ENCODE measurements at places on chromosomes 7 and 10.

GRCh38 chr10:116829711-116830110 lies 19.6 kb upstream of the ENO4 start:
- DNase-seq: no peak

DNA sequence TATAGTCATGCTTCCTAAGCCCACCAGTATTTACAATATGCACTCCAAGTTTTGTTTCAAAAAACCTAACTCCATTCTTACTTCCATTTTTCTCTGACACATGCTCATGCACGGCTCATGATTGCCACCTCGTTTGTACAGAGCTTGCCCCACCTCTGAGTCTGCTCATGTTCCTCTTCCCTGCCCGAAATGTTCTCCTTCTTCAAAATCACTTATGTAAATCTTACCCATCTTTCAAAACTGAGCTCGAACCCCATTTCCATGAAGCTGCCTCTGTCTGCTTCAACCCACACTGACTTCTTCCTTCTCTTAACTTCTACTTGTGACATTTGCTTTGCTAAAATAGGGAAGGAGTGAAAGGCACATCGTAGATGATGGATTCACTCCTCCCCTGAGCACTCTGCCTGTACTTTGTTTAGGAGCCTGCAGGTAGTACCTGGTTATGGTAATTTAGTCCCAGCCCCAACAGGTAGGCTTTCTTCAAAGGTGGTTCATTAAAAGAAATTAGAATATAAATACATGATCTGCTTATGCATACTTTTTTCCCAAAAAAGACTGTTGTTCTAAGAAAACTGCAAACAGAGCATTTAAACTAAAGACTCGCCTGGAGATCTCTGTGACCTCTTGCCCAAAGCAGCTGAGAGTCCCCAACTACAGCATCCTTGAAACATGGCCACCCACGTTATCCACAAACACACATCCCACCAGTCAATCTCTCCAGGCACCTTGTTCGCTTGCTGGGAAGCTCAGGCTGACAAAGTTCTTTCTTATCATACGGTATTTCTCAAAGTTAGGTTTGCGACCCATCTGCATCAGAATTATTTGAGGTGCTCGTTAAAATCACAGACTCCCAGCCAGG lies 172.0 kb downstream of the DGKI start:
- no peak for DNase-seq

- no peak for DNase-seq
These were observed 30.9 kb upstream of the KMT2E start for GRCh38 chr7:104983076-104983577.

DNA sequence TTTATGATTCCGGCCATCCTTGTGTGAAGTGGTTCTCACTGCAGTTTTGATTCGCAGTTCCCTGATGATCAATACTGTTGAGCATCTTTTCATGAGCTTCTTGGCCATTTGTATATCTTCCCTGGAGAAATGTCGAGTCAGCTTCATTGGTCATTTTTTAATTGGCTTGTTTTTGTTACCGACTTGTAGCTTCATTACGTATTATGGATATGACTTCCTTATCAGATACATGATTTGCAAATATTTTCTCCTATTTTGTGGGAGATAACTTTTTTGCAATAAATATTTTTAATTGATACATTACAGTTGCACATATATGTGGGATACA lies 27.4 kb upstream of the TPK1 start:
- DNase-seq: no peak

GRCh38 chr10:1189166-1190051 lies 133.2 kb downstream of the WDR37 start:
- no peak for DNase-seq

- DNase-seq: no peak
These were observed 129.7 kb downstream of the ADRA2A start for GRCh38 chr10:111206521-111206920.
